ENCODE measurements at places on chromosomes 2 and 18. TPM values are rescaled to one million over a fixed set of nuclear protein-coding genes. Genes with fewer than 3 reads are reported as not detected.

RAPGEF4 gene
- total RNA-seq: 23.8 TPM

GALNT13 gene
- under 0.01 TPM for total RNA-seq

C1QL2 gene
- not detected for total RNA-seq

PDE1A gene
- total RNA-seq: 14.0 TPM

TPO gene
- total RNA-seq: not detected
